GM20000 (cell line): ENCODE measurements at places on chromosomes 11 and 22.

DNA sequence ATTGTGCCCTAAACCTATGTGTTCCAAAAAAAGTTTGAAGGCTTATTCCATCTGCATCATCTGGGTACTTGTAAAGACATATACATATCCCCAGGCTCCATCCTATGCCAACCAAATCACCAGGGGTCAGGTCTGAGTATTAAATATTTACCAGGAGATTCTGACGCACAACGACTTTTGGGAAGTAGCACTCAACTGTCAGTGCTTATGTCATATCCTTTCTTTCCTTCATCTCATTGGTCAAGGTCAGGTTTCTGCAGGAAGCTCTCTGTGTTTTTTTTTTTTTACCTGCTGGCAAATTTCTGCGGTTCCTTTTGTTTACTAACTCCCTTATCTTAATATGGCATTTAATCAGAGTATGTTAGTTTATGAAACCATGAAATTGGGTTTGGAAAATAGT, 22.5 kb upstream of the CYP2R1 start:
- DNase-seq, result no peak

DNA sequence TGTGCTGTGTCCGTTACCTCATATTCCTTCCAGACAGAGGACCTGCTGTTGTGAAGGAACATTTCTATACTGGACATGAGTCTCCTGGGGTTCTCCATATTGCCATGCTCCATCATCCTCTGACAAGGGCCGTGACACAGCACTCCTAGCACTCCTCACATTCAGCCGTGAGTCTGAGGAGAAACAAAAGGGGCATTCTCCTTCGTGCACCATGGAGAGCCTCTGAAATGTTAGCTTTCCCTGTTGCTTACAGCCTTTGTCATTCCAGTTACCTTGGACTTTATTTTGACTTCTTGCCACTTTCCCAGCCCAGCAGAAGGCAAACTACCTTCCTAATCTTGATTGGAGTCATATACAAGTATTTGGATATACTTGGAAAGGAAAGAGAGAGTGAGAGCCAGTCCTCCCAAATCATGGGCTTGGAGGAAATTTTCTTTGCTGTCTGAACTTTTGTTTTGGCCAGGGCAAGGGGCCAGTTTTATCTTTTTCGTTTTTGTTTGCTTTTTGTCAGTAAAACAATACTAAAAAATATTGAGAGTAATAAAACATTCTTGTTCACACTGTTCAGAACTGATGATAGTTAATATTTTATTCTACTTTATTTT, 29.1 kb upstream of the TECTA start:
- DNase-seq, result no peak

GRCh38 chr22:43892183-43892894, 526 bp upstream of the PNPLA5 start:
- DNase-seq, result no peak

GRCh38 chr22:23376256-23376655, 195.9 kb downstream of the BCR start:
- DNase-seq, result peak; percentile 74

DNA sequence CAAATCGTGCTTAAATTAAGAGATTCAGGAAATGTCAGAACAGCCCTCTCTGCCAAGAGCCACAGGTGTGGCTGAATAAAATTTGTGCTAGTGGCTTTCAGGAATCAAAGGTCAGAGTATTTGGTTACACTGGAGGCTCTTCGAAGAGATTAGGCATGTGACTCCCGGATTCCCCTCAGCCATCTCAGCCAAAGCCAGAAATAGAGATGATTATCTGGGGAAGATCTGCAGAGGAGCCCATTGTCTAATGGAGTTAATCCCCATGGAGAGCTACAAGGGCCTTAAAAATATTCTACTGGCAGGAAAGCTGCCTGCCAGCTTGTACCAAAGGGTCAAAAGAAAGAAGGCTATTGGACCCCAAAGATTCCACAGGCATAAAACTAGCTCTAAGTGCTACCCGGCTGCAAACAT, 1259.5 kb downstream of the TBC1D22A start:
- no peak for DNase-seq

- no peak for DNase-seq
Measured at GRCh38 chr22:38861170-38861876, 10.7 kb downstream of the CBX6 start.

- DNase-seq, result no peak
Measured at GRCh38 chr11:107041088-107041444, 22.8 kb upstream of the GUCY1A2 start.

DNA sequence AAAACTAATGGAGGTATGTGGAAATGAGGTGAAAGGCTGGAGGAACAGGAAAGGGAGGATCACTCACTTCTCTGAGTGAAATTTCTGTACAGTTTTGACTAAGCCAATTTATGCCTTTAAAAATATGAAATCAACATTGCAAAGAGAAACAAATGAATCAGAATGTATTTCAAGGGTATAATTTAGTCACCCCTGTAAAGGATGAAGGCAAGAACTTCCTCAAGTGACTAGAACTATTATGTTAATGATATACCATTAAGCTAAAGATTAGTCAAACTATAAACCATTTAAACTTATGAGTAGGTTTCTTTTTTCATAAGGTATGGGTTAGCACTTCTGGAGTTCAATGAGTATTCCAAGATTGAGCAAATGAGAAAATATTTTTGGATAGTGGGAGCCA, 184.5 kb upstream of the CHORDC1 start:
- no peak for DNase-seq

DNA sequence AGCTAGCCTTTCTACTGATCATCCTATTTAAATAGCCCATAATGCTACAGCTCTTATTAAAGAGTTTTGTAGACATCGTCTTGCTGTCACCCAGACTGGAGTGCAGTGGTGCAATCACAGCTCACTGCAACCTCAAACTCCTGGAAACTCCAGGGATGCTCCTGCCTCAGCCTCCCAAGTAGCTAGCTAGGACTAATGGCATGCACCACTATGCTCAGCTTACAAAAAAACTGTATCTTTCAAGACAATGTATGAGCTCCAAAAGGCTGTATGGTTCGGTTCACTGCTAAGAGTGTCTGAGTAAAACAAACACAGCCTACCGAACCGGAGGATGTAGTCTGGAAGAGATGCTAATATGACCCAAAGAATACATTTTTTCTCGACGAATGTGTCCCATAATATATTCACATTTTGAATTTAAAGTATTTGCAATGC, 2.6 kb downstream of the TAF1D start:
- no peak for DNase-seq

DNA sequence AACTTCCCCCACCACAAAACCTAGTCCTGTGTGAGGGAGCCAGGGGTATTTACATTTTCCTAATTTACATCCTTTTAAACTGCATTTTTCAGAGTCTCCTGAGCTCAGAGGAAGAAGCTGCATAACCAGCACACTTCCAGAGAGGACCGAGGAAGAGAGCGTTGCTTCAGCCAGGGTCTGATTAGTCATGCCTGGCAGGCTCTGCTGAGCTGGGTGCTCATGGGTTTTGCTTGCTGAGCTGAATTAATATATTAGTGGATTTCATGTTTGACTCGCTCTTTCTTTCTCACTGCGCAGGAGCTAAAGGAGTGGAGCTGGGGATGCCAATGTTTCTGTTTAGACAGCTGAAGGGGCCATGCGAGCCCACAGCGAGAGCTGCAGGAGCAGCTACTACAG, 539.3 kb upstream of the B3GAT1 start:
- no peak for DNase-seq

DNA sequence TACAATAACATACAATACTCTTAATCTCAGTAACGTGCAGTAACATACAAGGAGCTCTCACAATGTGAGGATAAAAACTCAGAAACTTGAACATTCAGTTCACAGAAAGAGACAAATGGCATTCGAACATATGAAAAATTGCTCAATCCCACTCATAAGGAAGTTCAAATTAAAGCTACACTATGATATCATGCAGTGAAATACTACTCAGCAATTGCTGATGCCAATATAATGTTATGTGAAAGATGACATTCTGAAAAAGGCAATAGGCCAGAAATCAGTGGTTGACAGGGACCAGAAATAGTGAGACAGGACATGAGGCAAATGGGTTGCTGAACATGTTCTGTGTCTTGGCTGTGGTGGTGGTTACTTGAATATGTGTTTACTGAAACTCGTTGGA, 33.7 kb upstream of the PITPNB start:
- no peak for DNase-seq
